ENCODE measurements at places on chromosomes 16 and 17.

- DNase-seq, result no peak
These were observed 129.9 kb downstream of the MGAT5B start for GRCh38 chr17:76997981-76998531.

- no peak for DNase-seq
These were observed 244.7 kb downstream of the MRTFB start for GRCh38 chr16:14315683-14316320.

GRCh38 chr16:62596125-62596524 lies 559.9 kb upstream of the CDH8 start:
- DNase-seq, result no peak

- no peak for DNase-seq
These were observed 13.0 kb downstream of the VEZF1 start for GRCh38 chr17:57975044-57975443.

DNA sequence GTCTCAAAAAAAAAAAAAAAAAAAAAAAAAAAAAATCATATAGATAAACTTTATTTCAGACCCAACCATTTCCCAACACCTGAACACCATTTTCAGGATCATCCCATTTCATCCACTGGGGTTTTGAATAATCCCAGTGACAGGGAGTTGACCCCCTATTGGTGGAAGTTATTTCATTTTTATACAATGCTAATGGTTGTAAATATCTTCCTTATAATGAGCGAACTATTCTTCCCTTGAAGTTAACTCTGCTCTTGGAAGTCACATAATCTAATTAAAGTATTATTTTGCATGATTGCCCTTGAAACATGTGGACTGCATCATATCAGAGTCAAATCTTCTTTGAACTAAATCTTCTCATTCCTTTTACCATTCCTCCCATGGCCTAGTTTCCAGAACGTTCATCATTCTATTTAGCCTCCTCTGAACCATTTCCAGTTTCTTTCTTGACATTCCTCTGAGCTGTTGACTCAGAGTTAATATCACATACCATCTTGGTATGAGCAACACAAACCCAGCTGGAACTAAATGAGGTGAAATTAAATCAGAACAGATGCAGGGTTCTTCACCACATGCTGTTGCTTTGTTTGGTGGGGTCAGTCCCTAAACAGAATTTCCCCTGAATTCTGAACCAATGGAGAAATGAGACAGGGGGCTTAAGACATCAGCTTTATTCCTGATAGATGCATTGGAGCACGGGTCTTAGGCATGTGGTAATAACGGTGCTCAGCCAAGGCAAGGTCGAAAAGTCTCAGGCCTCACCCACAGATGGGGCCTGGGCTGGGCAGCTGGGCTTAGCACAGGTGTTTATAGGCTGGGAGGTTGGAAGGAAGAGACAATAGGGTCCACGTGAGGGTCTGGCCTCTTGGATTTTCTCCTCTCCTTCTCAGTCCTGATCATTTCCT lies 8.9 kb downstream of the HSD17B2 start:
- no peak for DNase-seq

DNA sequence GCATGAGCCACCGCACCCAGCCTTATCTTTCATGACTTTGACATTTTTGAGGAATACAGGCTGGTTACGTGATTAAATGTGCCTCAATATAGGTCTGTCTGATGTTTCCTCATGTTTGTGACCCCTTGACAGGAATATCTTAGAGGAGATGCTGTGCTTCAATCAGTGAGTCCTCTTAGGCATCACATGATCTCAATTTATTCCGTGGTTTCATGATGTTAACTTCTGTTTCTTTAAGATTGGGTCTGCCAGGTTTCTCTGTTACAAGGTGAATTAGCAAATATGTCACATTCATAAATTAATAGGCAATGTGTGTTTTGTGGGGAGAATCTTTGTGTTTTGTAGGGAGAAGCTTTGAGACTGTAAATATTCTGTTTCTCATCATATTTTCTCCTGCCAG lies 3.3 kb downstream of the STXBP4 start:
- no peak for DNase-seq

DNA sequence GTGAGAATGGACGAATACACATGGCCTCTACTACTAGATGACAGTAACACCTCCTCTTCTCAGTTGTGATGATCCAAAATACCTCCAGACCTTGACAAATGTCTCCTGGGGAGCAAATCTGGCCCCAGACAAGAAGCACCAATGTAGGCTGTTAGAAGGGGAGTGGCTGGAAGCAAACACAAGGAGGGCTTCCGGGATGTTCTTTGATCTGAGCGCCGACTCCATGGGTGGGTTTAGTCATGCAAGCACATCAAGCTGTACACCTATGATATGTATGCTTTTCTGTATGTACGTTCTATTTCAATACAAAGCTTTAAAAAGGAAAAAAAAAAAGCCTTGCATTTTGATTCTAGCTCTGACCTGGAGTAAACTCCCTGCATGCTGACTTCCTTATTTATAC lies 61.4 kb downstream of the ARHGAP17 start:
- no peak for DNase-seq

DNA sequence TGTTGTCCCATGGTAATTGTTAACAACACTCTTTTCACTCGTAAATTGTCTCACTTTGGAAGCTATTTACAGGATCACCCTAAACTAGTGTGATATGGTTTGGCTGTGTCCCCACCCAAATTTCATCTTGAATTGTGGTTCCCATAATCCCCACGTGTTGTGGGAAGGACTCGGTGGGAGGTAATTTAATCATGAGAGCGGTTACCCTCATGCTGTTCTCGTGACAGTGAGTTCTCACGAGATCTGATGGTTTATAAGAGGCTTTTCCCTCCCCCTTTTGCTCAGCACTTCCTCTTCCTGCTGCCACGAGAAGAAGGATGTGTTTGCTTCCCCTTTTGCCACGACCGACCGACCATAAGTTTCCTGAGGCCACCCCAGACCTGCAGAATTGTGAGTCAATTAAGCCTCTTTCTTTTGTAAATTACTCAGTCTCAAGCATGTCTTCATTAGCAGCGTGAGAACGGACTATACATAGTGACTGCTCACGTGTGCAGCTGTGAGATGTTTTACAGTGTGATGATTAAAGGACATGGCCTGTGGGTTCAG lies 34.4 kb downstream of the DNAH3 start:
- no peak for DNase-seq

DNA sequence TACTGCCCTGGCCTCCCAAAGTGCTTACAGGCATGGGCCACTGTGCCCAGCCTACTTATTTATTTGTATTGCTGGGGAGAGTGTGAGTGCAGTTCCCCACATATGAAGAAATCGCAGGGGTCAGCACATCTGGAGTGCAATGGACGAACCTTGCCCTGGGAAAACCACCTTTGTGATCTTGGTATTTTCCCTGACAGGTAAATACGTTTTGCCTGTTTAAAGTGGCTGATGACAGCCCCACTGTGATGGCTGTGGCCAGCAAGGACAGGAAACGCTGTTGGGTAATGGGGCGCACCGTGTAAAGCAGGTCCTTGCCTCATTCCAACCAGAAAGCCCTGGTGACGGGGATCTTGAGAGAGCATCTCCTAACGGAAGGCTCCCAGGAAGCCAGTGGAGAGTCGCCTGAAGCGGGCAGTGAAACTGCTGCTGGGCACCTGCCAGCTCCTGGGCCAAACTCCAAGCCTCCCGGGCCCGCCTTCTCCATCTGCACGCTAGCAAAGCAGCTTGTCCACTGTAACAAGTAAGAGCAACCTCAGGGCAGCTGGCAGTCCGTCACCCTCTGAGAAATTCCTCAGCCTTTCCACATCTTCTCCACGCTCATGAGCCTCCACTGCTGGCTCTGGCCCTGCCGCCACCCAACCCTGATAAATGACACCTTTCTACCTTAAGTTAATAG lies 17.5 kb downstream of the EMC8 start:
- DNase-seq, result no peak

DNA sequence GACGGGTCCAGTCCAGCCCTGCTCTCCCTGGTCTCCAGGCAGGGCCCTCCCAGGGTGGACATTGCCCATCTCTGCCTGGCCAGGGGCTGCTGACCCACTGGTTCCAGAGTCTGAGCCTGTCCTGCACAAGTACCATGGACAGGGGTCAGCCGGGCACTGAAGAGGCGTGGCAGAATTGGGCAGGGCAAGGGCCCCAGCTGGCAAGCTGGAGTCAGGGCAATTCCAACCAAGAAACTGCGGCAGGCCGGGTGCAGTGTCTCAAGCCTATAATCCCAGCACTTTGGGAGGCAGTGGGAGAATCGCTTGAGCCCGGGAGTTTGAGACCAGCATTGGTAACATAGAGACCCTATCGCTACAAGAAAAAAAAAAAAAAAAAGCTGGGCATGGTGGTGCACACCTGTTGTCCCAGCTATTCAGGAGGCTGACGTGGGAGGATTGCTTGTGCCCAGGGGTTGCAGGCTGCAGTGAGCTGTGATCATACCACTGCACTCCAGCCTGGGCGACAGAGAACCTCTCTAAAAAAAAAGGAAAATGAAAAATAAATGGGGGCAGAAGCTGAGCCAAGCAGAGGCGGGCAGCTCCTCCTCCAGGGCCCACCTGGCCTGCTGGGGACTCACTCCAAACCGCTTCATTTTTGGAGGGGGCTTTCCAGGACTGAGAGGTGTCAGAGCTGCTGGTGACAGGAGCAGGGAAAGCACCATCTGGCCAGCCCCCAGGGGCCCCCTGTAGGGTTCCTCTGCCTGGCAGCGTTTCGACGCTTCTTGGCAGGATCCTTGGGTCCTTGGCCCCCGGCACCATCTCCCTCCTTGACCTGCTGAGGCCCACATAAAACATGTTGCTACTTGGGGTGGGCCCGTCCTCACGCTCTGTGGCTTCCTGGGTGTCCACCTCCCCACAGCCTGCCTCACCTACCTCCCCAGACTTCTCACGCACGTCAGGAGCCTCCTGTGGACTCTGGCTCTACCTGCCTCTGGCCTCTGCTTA lies 2.9 kb upstream of the MAFG start:
- DNase-seq, result no peak

GRCh38 chr16:19138601-19139000 lies 24.8 kb downstream of the ITPRIPL2 start:
- no peak for DNase-seq

DNA sequence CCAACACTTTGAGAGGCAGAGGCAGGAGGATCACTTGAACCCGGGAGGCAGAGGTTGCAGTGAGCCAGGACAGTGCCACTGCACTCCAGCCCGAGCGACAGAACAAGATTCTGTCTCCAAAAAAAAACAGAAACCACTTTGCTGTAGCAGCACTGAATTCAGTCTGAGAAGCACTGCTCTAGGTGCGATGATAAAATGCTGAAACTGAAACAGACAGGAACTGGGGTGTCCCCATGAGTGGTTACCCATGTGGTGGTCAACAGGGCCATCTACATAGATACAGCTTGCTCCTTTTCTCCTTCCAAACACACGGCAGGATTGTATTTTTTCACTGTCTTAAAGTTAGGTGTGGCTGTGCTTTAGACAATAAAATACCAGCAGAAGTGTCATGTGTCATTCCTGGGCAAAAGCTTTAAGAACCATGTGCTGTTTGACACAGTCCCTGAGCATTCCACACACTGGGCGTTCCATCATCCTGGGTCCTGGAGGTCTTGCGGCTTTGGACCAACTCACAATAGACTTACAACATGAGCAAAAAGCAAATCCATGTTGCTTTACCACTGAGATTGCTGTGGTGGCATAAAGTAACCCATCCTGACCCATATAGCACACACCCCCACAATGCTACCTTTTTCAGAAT lies 11.5 kb downstream of the GAS7 start:
- no peak for DNase-seq

- no peak for DNase-seq
These were observed 20.9 kb upstream of the MPO start for GRCh38 chr17:58301504-58302150.

GRCh38 chr16:68399456-68399855 lies 48.9 kb downstream of the SMPD3 start:
- no peak for DNase-seq

DNA sequence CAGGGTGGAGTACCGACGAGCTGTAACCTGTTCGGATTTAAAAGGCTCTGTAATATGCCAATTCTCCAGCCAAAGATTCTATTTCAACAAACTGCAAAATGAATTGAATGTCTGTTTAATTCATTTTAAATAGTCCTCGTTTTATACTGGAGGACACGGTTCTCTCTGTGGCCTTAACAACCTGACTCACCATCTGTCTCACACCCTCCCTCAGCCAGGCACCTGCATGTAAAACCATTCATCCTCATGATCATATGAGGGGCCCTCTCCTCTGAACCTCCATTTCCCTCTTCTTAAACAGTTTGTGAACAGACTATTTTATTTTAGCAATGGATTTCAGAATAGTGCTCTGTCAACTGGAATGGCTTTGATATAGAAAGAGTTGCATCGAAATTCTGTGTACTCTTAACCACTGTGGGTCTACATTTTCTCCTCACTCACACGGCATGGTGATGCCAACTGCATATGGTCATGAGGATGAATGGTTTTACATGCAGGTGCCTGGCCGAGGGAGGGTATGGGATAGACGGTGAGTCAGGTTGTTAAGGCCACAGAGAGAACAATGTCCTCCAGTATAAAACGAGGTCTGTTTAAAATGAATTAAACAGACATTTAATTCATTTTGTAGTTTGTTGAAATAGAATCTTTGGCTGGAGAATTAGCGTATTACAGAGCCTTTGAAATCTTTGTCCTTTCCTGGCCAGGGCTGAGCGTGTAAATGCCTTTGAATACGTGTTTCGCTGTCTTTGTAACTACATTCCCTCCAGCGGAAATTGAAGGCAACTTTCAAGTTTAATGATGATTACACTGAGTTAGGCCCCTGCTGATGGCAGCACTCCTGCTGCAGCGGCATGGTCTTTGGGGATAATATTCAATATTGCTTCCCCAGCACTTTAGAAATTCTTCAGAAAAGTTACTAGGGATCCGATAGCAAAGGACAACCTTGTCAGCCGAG lies 329.6 kb downstream of the SNX29 start:
- DNase-seq, result no peak

- DNase-seq, result no peak
These were observed 9.9 kb downstream of the MFSD11 start for GRCh38 chr17:76747716-76748363.

- DNase-seq, result no peak
These were observed 24.0 kb downstream of the SPNS2 start for GRCh38 chr17:4522661-4523060.

DNA sequence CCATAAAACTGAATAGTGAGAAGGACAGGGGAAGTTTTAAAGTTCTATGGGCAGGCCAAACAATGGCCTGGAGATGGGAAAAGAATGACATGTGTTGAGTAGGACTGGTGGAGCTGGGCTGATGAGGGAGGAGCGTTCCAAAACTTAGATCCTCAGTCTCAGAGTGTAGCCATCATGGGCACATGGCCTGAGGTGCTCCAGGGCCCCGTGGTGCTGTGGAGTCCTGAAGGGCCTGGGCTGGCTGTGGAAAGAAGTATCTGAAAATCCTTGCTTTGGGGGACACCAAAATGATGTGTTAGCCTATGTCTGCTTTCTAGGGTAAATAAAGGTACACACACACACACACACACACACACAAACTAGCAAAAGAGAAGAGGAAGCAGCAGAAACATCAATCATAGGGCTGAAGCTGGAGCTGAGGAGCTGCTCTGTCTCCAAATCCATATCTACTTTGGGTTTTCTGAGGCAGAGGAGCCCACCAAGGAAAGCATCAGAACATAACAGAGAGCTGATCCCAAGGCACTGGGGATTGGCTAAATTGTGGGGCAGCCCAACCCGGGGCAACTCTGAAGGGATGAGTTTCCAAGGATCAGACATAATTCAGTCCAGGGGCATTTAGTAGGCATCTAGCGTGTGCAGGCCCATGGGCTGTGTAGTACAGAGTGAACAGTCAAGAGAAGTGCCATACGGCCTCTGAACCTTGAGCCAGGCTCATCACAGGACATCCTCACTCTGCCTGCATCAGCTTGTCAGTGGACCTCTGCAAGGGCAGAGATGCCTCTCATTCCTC lies 85.2 kb downstream of the C16orf78 start:
- no peak for DNase-seq

Data from progenitor cell of endocrine pancreas (in vitro differentiated cells).